ENCODE measurements at places on chromosomes 4 and X.

DNA sequence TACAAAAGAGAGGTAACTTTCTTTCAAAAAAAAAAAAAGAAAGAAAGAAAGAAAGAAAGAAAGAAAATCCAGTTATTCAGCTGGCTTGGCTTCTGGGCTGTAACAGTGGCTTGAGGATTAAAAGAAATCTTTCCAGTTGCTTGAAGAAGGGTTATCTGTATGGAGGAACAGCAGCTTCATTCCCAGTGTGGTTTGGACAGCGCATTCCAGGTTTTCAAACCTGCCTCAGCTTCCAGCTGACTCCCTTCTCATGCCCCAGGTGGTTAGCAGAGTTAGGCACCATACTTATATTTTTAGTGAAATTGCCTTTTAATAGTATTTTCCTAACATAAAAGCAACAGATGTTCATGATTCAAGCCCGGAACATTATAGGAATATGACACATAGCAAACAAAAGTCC, 48.6 kb downstream of the TMEM164 start:
- no peak for DNase-seq

GRCh38 chr4:55528491-55528890, 18.2 kb downstream of the CLOCK start:
- DNase-seq: no peak

DNA sequence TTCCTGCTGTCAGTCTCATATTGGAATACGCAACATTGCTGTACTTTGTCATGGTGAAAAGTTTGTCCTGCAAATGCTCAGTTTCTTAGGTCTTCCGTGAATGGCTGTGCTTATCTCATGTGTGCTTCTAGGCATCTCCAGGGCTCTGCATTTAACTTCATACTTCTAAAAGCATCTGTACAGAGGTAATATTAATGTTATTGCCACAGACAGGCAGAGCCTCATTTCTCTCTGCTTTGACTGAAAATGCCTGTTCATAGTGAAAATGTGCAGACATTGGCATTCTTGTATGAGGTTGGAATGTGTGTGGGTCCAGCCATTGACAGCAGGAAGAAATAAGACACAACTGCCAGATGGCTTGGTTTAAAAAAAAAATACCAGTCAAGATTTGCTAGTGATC, 140.1 kb upstream of the TTC29 start:
- DNase-seq: no peak

DNA sequence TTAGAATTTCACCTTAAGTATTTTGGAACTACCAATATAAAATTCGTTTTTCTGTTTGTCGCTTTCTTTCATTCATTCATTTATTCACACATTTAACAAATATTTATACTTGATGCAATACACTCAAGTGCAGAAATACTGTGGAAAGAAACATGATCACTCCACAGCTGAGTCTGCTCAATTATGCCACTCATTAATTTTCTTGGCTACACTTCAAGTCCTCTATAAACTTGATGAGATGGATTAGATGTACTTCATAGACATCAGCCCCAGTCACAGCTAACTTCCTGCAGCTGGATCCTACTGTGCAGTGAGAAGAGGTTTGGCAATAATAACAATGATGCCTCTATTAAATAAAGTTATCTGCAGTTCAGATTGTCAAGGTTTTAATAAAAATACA, 208.1 kb downstream of the PDGFC start:
- DNase-seq: no peak

GRCh38 chr4:165440415-165441158, 61.8 kb downstream of the CPE start:
- no peak for DNase-seq

DNA sequence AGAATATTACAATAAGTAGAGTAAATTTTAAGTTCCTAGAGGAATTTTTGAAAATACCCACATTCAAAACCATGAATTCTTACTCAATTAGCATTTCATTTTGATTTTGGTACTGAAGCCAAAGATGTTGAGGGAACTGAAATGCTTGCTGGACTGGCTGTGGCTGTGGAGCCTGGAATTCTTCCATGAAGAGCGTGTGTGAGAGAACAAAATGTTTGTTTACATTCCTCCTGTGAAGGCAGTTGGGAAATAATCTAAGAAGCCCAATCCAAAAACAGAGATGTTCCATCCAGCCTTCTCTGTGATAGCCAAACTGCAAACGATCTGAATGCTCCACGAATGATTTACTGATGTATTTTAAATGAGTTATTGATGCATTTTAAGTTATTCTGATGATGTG, 3.8 kb upstream of the ADH1B start:
- no peak for DNase-seq

DNA sequence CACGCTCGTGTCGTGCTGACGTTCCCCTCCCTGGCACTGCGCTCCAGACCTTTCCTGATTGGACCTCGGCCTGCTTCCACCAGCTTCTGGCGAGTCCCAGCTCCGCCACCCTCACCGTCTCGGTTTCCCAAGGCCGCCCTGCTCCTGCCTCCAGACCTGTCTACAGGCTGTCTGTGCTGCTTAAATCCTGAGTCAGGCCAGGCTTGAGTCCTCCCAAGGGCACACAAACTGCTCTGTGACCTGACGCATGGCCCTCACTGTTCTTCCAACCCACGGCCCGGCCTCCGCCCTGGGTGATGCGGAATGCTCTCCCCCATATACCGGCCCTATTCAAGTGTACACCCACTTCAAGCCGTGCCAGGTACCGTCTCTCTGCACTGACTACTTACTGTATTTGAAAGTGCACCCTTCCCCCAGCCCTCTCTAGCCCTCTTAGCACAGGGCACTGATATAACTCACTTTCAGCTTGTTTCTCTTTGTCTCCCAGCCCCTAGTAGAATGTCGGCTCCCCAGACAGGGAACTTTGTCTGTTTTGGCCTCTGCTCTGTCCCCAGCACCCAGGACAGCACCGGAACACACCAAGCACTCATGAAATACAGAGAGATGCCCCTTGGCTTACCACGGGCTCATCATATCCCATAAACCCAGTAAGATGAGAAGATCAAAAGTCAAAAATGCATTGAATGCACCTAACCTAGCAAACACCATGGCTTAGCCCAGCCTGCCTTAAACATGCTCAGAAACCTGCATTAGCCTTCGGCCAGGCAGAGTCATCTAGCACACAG, 63.1 kb upstream of the AFAP1 start:
- DNase-seq: no peak

DNA sequence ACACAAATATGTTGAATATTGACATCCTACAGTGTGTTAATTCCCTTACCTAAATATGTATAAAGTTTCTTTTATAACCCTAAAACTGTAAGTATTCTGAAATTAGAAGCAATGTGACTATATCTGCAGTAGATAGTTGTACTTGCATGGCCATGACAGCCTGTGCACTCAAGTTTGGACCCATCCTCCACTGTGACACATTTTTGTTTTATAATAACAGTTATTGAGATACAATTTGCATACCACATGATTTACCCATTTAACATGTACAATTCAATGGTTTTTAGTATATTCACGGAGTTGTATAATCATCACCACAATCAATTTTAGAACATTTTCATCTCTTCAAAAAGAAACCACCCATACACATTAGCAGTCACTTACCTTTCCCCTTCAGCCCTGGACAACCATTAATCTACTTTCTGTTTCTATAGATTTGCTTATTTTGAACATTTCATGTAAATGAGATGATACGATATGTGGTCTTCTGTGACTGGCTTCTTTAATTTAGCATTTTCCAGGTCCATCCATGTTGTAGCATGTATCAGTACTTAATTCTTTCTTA, 29.6 kb downstream of the HERC3 start:
- DNase-seq: no peak

DNA sequence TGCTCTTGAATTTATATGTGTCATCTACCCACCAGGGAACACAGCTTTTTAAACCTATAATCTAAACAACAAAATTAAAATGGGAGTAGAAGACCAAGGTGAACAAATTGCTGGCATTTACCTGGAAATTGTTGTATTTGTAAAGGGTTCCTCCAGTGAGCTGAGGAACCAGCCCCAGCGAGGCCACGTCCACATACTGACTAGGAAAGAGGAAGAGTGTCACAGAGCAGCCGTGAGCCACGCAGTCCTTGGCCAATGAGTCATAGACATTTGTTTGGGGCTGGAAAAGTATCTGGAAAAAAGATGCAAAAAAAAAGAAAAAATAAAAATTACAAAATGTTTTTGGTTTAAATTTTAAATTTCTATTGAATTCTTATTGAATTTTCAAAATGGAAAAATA, 58.7 kb downstream of the METTL14 start:
- no peak for DNase-seq

GRCh38 chr4:30181512-30181911, 538.7 kb upstream of the PCDH7 start:
- no peak for DNase-seq

- no peak for DNase-seq
Measured at GRCh38 chr4:8291036-8291682, 21.6 kb downstream of the HTRA3 start.

DNA sequence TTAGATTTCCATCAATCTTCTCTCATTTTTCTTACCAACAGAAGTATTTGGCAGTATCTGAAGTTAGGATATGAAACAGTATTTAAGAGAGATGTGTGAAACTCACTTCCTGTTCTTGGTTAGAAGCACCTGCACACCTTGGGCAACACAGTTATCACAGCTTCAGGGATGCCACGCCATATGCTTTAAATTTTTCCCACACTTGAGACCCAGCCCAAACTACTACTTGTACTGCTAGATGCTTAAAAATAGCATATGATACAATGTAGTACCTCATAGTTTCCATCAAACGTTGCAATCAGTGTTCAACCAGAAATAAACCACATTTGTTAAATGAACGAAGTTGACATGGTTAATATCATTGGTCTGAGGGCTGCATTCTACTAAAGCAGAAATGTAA, 725.1 kb upstream of the FRG1 start:
- no peak for DNase-seq

DNA sequence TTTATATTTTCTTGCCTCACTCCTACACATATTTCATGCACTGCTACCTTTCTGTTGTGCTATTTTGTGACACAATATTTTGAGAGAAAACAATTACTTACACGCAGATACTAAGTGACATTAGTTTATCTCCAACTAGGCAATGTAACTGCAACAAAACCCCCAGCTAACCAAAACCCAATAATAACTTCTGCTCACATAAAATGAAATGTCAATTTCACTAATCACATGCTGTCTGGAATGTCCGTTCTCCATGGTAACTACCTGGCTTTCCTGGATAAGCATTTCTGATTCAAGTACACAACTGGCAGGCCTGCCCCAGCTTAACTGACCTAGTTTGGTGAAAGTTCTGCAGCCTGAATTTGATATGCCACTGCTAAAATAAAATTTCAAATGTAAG, 313.5 kb downstream of the TMA16 start:
- DNase-seq: no peak

DNA sequence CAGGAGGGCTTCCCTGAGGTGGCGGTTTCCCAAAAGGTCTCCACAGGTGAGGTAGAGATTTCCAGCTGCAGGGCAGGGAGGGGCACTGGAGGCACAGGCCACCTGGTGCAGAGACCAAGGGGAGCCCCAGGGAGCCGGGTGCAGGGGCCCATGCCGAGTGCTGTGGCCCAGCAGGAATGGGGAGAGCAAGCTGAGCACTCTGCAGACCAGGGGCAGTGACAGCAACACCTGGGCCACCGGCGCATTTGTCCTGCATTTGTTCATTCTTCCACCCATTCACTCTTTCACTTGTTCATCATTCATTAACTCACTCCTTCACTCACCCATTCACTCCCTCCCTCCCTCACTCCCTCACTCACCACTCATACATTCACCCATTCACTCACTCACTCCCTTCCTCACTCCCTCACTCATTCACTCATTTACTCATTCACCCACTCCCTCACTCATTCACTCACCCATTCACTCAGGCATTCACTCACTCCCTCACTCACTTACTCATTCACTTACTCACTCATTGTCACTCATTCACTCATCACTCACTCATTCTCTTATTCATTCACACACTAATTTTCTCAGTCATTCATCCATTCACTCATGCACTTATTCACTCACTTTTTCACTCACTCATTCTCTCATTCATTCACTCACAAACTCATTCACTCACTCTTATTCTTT, 16.3 kb downstream of the CPZ start:
- no peak for DNase-seq

DNA sequence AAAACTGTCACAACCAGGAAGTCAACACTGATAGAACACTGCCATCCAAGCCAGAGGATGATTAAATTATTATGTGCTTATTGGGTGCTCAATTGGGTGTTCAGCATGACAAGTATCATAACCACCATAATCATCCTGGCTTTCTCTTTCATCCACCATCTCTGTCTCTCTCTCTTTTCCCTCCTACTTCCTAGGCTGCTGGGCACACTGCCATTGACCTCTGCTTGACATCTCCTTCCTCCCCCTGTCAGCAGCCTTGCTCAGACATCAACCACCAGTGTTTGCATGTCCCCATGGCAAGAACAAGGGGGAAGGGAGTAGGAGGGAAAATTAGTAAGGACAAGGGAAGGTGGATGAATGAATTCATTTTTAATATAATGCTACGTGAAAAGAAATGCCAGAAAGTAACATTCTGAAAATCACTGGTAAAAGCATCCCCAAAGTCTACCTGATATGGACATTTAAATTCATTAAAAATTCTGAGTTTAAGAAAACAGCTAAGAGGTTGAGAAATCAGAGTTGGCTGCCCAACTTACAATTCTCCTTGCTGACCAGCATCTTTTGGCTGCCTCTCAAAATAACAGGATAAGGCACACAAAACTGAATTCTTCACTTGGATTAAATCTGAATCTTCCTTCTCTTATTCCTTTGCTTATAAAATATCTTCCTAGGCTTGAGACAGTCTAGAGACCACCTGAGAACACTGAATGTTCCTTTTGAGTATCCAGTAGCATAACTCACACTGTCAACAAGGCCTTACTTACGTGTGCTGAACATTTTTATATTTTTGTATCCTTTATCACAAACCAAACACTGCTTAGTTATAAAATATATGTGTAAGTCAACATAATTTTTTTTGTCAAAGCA, 48.5 kb downstream of the SNCA start:
- no peak for DNase-seq

- no peak for DNase-seq
Measured at GRCh38 chrX:81174286-81174685, 27.4 kb downstream of the HMGN5 start.

DNA sequence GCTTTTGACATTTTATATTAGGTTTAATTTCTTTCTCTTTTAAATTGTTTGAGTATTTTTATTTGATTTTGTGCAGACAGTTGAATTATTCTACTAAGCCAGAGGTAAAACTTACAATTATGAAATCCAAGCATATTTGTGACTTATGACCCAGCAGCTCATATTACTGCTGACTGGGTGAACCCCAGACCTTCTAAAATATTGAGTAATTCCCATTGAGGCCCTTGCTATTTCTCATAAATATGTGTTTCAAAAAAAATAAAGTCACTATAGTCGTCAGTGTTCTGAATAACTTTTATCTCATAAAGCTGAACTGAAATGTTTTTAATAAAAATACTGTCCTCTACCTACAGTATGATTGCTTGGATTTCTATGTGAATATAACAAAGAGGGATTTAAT, 303.1 kb downstream of the IQCM start:
- no peak for DNase-seq

- DNase-seq: no peak
Measured at GRCh38 chrX:109774136-109774535, 41.1 kb upstream of the ACSL4 start.

- DNase-seq: no peak
Measured at GRCh38 chrX:139889760-139890159, 43.1 kb downstream of the ATP11C start.

GRCh38 chr4:109913596-109914241, 1.0 kb downstream of the EGF start:
- no peak for DNase-seq
